ENCODE measurements at places on chromosomes 7 and 10. TPM values are rescaled to one million over a fixed set of nuclear protein-coding genes. Genes with fewer than 3 reads are reported as not detected.

DNA sequence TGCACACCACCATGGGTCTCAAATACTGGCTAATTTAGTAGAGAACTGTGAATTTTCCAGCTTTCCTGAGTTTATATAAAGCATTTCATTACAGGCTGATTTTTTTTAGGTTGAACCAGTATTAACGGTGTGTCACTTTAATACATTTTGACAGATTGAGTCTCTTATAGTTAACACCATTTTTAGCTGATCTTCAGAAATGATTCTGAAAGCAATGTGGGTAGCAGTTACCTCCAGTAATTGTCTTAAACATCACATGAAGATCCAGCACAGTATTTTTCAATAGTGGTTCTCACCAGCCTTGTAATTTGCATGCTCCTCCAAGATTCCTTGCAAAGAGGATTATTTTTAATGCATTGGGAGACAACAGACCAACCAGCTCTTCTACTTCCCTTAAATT, 693.6 kb downstream of the PHTF2 start:
- no peak for DNase-seq

The SCRN1 gene
- 58.1 TPM for total RNA-seq

DNA sequence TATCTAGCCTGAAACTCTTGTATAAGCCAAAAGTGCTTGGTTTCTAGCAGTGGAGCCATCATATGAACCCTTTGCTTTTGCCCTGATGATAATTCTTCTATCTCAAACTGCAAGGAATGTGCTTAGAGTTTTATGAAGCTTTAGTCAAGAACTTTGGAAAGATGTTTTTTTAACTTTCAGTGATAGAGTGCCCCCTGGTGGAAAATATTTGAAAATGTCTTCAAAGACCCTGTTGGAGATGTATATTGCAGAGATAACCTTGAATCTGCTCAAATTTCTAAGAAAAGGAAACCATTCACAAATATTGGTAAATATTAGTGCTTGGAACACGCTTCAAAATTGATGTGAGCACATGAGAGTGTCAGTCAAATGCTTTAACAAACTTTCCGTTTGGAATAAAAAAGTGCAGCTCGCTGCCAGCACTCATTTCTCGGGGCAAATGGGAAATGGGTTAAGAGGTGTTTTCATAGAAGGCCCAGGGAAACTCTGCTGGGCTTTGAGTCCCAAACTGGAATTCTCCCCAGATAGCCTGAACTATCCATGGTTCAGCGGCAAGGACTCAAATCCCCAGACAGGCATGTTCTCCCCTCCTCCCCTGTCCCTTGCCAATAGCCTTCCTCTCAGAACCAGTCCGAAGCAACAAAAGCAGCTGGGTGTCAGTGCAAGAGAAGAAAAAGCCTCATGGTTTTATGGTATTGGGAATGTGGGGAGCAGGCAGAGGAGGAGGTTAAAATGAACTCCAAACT, 129.3 kb downstream of the MYOF start:
- no peak for DNase-seq

The SLC29A4 gene
- 0.21 TPM for total RNA-seq

DNA sequence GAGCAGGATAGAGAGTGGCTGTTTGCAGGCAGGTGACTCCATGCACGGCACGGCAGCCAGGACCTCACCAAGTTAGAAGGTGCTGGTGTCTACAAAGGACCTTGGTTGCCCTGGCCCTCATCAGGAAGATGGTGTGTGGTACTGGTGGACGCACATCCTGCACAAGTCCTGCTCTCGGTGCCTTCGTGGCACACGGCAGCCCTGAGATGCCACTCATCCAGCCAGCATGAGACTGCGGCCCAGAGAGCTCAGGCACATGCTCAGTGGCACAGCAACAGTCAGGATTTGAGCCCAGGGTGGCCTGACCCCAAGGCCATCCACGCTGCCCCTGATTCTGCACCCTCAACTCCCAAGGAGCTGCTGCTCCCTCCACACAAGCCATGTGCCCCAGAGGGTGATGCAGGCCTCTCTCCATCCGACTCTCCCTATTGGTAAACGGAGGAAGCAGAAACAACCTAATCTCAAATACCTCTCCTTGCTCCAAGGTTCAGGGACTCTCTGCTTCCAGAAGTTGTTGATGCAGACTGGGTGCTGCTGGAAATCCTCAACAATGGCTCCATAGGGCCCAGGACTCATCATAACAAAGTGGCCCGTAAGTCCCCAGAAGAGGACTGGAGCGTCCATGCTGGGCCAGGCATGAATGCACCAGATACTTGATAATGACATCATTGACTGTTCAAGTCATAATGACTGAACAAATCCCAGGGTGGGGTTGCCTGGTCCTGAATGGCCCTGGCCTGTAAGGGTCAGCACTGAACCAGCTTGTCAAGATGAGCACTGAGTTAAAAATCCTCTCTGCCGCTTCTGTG, 93.6 kb downstream of the ARHGAP22 start:
- no peak for DNase-seq

The FAM20C gene
- 106 TPM for total RNA-seq

DNA sequence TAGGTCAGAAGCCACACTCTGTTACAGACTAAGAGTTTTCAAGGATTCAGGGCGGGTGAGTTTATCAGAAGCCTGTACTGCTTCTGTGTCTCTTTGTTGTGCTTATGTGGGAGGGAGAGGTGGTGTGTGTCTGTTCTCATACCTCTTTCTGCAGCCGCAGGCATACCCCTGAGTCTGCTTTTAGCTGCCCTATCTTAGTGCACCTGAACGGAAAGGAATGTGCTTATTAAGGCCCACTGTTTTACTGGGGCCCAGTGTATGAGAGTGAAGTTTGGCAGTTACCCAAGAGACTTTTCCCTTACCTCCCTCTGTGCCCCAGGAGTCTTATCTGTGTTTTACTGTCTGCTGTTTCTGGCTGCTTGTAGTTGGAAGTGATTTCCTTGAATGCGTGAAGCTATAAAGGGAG, 104.3 kb downstream of the TYW1 start:
- DNase-seq = no peak

The C10orf62 gene
- not detected for total RNA-seq

- DNase-seq = no peak
Observed at GRCh38 chr10:6603142-6604125, 23.4 kb upstream of the PRKCQ start.

The SPDYE9 gene
- total RNA-seq = not detected

DNA sequence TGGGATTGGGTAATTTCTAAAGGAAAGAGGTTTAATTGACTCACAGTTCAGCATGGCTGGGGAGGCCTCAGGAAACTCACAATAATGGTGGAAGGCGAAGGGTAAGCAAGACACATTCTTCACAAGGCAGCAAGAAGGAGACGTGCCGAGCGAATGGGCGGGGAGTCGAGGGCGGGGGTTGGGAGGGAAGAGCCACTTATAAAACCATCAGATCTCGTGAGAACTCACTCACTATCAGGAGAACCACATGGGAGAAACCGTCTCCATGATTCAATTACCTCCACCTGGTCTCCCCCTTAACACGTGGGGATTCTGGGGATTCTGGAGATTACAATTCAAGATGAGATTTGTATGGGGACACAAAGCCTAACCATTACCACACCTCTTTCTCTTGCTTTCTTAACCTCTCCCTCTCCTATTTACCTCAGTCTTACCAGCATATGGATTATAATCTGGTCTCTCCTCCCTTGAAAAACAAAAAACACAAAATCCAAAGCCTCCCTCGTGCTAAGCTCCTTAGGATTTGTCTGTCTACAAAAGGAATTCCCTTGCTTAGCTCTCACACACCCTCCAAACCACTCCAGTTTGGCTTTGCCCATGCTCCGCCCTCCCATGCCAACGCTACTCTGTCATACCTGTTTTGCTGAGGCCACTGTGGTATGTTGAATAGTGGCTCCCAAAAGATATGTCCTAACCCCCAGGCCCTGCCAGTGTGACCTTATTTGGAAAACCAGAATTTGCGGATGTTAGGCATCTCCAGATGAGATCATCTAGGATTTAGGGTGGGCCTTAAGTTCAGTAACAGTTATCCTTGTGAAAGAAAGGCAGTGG, 19.6 kb upstream of the EFCAB10 start:
- DNase-seq = no peak

The MKRN1 gene
- total RNA-seq = 62.1 TPM

- no peak for DNase-seq
Observed at GRCh38 chr10:29314726-29315125, 25.9 kb downstream of the LYZL1 start.

DNA sequence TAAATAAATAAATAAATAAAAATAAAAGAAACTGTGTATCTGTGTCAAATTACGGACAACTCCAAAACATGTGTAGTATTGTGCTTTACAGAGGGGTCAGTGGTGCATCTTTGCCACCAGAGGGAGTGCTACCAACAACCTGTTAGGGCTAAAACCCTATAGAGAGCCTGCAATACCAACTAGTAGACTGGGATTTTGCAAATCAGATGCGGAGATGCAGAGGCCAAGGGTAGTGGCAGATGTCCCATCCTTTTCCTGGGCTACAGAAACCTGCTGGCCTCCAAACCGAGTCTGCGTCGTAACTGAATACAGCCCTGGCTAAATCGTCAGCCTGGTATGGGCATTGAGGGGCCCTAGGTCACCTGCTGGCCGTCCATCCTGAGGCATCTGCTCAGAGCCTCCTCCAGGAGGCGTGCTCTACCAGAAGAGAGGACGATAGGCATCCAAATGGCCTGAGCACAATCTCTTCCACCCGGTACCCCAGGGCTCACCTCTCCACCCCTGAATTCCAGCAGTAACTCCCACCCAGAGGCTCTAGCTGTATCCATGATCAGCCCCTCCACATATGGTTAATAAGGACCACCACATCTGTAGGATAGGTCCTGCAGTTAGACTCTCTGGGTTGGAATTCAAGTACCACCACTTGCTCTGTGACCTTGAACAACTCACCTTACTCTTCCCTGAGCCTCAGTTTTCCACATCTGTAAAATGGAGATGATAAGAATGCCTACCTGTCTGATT, 6.2 kb upstream of the RRP12 start:
- DNase-seq = no peak

The PNLIP gene
- total RNA-seq = not detected

- DNase-seq = no peak
Observed at GRCh38 chr10:24214762-24215161, 5.8 kb downstream of the KIAA1217 start.

DNA sequence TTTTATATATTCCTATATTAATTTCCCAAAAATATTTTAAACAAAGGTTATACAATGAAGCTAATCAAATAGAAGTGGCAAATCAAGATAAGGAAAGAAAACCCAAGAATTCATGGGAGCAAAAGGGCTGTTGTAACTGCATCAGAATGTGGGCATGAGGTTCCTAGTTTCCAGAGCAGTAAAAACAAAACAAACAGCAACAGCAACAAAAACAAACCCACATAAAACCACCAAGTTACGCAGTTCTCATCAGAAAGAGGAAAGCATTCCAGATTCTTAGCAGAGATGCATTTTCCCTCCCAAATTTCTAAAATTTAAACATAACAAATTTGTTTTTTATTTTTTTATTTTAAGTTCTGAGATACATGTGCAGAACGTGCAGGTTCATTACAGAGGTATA, 34.8 kb upstream of the MSMB start:
- DNase-seq = no peak

- DNase-seq = no peak
Observed at GRCh38 chr7:155058896-155059295, 11.2 kb upstream of the HTR5A start.

The TRIM73 gene
- 2.2 TPM for total RNA-seq

DNA sequence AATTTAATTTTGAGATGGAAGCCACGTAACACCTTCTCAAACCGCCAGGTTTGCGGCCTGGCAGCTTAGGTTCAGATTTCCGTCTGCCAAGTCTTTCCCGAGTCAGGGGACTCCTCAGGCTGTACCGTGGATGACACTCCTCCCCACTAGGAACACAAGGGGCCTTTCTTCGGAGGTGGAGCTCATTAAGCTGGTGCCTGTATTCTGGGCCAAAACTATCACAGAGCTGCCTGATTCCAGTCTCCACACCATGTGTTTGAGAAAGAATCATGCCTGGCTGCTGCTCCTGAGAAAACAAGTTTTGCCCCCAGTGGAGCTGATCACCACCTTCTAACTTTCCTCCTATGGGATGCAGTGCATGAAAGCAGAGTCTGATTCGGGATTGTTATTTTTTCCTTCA, 44.8 kb downstream of the TMEM209 start:
- no peak for DNase-seq

- no peak for DNase-seq
Observed at GRCh38 chr7:47887016-47887640, 61.1 kb downstream of the PKD1L1 start.

The ERV3-1 gene
- total RNA-seq = 28.6 TPM

The TMEM130 gene
- total RNA-seq = 26.2 TPM

DNA sequence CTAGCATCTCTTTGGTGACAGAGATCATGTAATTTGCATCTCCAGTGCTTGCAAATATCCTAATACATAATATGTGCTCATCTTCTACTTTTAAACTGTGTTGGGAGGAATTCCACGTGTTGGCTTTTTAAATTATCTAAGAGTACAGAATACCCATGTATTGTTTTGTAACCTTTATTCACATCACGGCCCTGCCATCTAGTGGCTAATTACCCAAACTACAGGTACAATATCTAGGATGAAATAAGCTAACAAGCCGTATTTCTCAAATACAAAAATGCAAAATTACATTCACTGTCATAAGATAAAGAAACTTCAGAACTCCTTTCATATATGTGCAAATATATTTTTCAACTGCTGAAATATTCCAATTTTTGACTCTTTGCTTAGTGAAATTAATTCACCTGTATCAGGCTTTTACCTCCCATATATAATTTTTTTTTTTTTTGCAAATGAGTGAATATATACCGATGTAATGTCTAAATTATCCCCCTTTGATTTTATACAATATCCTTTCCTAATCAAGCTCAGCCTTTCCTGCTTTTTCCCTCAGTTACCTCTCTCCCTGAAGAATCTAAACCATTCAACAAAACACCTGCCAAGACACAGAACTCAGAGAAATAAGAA, 30.3 kb upstream of the LSM8 start:
- DNase-seq = no peak

DNA sequence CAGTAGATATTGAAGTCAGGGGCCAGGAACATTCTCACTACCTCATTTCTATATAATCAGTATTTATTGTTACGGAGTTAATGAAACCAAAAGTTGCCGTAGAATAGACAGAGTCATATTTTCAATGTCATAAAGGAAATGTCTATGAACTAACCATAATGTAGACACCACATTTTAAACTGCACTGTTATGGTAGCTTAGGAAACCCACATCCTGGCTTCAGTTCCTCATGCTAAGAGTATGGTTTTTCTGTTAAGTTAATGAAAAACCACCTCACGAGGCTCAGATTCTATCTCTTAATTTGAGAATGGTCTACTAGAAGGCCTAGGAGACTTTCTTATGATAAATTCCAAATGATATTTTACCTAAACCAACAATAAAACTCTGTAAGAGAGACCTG, 166.5 kb downstream of the TMEM26 start:
- no peak for DNase-seq

The NUTM2D gene
- 11.8 TPM for total RNA-seq

The VGF gene
- total RNA-seq = not detected

DNA sequence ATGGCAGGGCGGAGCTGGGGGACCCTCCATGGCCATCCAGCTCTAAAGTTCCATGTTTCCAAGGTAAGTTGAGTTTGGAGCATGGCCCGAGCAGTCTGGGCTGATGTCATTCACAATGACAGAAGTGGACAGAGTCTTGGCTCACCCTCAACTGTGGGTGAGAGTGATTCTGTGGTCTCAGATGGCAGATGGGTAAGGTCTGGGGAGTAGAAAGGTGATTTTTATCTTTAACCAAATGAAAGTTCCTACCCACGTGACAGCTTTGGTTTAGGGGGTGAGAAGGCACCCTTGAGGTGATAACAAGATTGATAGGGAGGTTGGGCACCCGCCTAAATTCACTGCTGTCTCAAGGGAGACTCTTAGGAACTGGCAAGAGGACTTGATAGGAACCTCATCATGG, 57.6 kb upstream of the PDZD8 start:
- DNase-seq = no peak

The GAD2 gene
- total RNA-seq = not detected

GRCh38 chr10:98646998-98647917, 200.5 kb upstream of the HPS1 start:
- DNase-seq = no peak
